Left lung (tissue), 14 donors: ENCODE measurements at places on chromosomes 1 and 21. TPM values are rescaled to one million over a fixed set of nuclear protein-coding genes. Genes with fewer than 3 reads are reported as not detected.
A peak's percentile ranks its signal among the peaks of the same experiment; 100 is the strongest.

Gene GJA9
- 0.26 TPM for polyA plus RNA-seq

- no peak for DNase-seq
Measured at GRCh38 chr21:36347278-36347961, 27.4 kb downstream of the MORC3 start.

DNA sequence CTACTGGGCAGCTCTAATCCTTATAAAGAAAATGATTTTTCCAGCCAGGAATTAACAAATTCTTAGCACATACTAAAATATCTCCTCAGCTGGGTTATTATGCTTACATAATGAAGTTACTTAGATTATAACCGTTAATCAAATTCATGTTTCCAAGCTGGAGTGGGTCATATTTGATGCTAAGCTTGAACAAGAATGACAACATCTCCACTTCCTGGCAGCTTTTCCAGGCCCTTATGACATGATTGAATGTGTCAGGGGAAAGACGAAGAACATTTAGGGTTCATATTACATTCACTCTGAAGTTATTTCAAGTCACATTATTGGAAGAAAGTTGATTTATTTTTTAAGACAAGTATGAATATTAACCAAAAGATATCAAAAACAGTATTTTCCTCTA, 333.7 kb downstream of the PCP4 start:
- no peak for DNase-seq

- DNase-seq: no peak
Measured at GRCh38 chr1:147273409-147274336, 31.2 kb downstream of the CHD1L start.

DNA sequence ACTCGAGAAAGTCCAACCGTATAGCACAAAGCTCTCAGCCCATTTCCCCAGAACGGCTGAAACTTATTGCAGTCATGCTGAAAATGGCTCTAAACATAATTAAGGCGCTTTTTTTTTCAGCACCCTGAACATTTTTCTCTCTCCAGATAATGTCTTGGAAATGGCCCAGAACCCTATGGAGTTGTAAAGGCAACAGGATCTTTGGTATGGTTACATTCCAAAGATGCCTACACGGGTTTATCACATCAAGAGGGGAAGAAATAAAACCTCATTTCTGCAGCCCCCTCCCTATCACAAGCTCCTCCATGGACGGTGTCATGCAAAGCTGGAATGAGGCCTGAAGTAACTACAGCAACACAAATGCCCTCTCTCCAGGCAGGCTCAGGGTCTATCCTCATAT, 126.4 kb upstream of the GALNT2 start:
- DNase-seq: no peak

Gene EPHA2
- 30.8 TPM for polyA plus RNA-seq

Gene HPCAL4
- 0.23 TPM for polyA plus RNA-seq

GRCh38 chr1:106651028-106651762, 405.3 kb upstream of the PRMT6 start:
- DNase-seq: no peak

GRCh38 chr1:73065339-73066041, 783.2 kb upstream of the NEGR1 start:
- DNase-seq: peak; percentile 9

DNA sequence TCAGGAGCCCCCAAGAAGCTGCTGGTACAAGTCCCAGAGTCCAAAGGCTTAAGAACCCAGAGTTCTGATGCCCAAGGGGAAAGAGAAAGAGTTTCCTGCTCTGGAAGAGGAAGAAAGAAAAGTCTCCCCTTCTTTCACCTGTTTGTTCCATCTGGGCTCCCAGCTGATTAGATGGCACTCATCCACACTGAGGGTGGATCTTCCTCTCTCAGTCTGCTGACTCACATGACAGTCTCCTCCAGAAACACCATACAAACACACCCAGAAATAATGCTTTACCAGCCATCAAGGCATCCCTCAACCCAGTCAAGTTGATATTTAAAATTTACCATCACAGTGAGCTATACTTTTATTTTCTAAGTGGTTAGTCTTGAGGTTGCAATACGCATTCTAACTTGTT, 257.9 kb downstream of the PAPPA2 start:
- DNase-seq: no peak

- DNase-seq: no peak
Measured at GRCh38 chr21:21813289-21813688, 815.1 kb downstream of the NCAM2 start.

DNA sequence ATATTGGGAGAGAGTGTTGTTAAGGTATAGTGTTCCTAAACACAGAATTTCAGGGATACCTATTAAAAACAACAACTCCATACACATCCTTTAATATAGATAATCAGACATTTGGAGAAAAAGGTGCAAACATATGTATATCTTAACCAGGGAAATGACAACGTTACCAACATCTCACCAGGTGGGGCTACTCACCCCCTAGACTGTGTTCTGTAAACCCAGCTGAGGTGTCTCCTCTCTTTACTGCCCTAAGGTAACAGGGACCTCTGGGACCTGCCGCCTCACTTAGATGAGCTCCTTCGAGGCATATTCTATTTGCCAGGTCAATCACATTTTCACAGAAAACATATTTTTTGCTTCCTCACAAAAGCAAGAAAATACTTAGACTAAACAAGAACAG, 13.4 kb downstream of the RRAGC start:
- DNase-seq: no peak

- no peak for DNase-seq
Measured at GRCh38 chr1:156258859-156259258, 11.0 kb upstream of the PAQR6 start.
